ENCODE measurements at places on chromosomes 4 and X.

DNA sequence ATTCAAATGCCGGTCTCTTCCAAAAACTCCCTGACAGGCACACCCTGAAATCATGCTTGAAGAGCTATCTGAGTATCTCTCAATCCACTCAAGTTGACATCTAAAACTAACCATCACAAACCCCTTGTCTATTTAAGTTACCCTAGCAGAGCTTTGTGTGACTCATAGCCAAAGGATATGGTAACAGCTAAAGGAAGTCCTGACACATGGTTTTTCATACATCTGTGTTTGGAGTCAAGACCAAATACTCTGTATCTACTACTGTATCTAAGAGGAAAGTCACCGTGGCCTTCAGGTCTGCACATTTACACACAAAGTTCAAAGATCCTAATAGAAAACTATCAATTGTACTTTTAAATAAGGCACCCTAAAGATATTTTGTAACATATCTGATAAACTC is 239.6 kb upstream of the VCX start:
- no peak for DNase-seq

DNA sequence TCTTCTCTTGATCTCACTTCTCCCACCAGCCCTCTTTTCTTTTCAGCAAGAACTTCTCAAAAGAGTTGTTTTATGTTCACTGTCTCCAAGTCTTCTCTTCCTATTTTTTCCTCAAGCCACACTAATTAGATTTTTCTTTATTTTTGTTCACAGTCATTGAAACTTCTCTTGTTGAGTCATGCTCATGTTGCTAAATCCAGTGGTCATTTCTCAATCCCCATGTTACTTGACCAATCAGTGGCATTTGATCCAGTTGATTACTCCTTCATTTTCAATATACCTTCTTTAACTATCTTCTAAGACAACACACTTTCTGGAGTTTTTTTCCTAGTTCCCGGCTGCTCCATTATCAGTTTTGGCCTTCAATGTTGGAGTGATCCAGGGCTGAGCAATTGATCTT is 103.1 kb upstream of the LSM6 start:
- no peak for DNase-seq

DNA sequence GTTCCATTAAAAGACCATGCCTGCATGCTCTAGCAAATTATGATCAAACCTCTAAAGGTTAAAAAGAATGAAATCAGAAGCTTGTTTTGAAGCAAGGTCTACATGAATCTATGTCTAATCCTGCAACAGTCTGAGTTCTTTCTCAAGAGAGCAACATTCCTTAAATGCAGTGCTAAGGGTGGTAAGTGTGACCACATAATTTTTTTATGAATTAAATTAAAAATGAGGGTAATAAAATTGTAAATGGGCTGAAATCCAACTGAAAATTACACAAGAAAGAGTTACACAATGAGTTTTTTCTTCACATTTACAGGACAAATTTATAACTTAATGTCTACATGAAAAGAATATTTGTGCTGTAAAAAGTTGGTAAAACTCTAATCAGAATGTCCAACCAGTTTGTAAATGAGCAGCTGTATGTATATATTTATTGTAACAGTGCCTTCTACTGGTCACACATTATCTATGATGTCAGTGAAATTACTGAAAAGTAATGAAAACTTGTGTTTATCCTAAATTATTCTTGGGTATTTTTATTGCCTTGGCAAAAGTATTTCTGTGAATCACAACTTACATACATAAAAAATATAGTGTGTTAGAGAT is 336.3 kb upstream of the PITX2 start:
- no peak for DNase-seq

DNA sequence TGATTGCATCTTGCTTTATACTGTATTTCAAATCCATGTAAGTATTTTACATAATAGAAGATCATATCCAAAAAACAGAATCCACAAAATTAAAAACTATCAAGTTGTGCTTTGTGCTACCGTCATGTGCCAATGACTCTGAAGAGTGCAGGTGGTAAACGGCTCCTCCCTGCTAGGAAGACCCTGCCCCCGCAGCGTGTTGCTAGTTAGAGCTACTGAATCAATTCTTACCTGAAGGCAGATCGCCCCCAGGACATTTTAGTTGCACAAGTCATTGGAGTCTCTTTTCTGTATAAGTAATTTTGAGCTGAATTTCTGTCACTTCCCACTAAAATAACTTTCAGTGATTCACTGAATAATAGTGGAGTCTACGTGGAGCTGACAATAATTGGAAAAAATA is 599.5 kb upstream of the ZFP42 start:
- DNase-seq: no peak

DNA sequence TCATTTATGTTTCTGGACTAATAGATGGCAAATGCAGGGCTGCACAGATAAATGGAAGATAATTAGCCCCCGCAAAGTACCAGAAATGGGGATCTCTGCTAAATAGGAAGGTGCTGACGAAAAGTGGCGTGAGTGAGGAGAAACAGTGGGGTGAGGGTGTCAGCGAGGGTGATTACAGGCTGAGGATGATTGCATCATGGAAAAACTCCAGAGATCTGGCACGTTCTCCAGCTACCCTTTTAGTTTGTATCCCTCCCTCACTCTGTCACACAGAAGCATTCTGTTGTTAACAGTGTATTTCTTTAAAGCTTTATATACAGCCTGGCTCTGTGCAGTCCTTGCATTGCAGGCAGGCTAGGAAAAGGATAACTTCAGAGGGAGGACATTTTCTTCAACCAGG is 309.6 kb upstream of the DDX53 start:
- no peak for DNase-seq

- no peak for DNase-seq
These were observed 2.7 kb downstream of the KLF3 start for GRCh38 chr4:38666766-38667084.

DNA sequence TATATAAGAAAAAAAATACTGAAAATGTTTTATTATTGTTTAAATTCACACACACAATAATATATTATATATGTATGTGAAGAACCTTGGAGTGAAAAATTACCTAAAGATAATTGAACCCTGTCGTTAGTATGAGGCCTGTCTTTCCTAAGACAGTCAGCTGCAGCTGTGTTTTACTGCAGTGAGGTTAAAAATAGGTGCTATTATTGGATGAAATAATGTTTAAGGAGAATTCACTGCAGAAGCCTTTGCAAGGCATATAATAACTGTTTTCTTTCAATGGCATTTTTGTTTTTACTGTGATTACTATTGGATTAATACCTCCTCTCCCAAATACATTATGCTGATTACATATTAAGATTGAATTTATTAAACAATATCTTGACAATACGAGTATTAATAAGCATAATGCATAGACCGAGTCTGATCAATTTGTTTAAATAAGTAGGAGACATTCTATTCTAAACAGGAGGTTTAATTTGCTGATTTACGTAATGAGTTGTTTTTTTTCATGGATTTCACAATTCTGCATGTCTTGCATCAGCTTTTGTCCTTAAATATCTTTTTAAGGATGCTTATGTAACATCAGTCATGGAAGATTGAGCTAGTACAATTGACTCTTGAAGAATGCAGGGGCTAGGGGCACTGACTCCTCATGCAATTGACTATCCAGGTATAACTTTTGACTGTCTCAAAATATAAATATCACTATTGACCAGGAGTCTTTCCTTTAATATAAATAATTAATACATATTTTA is 1181.1 kb upstream of the PCDH7 start:
- DNase-seq: no peak

GRCh38 chr4:182826391-182826790 is 90.8 kb downstream of the DCTD start:
- no peak for DNase-seq

DNA sequence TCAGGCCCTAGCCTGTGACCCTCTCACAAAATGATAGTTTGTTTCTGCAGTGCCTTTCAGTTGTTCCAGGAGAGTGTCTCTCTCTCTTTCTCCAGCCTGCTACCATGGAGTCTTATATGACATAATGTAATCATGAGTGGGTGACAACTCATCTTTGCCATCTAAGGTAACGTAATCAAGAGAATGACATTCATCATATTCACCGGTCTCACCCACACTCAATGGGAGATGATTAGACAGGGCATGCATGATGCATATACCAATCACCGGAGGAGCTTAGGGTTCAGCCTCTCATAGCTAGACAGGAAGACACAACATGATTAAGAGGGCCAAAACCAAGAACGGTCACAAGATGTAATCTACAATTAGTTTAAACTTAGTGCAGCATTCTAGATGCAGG is 97.1 kb upstream of the FAM9B start:
- DNase-seq: no peak

- no peak for DNase-seq
These were observed 60.9 kb downstream of the CAMK2D start for GRCh38 chr4:113700602-113701150.

DNA sequence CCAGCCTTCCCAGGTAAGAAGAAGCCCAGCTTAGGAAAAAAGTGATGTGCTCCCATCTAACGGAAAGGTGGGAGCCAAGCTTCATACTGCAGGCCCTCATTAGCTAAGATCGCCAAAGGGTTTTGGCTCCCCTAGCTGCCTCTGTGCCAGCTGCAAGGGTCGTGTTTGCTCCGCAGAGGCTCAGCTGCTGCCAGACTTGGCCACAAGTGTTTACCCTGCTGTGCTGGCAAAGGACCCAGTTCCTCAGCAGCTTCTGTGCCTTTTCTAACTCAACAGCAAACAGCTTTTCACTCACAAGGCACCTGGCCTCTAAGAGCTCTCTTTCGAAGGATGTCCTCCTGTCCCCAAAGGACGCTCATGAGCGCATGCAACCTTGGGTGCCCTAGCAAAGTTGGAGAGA is 12.2 kb upstream of the VMA21 start:
- no peak for DNase-seq

DNA sequence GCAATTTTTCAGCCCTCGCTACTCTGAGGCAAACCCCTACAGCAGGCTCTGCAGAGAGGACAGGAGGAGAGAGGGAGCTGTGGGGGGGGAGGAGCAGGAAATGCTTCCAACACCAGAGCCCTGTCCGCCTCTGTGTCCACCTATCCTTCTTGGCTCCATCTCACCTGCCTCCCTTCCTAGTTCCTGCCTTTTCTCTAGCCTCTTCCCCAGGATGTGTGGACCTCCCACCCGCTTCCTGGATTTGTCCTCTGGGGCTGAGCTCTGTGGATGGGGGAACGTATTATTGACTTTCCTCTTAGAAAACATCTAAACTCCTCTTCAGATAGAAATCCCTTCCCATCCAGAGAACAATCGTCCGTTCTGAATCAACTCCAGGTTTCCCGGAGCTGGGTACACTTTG is 14.4 kb downstream of the ASMT start:
- no peak for DNase-seq

- DNase-seq: no peak
These were observed 14.3 kb upstream of the PNPLA4 start for GRCh38 chrX:7941390-7942042.

- no peak for DNase-seq
These were observed 7.1 kb downstream of the RASSF6 start for GRCh38 chr4:73613130-73613529.

DNA sequence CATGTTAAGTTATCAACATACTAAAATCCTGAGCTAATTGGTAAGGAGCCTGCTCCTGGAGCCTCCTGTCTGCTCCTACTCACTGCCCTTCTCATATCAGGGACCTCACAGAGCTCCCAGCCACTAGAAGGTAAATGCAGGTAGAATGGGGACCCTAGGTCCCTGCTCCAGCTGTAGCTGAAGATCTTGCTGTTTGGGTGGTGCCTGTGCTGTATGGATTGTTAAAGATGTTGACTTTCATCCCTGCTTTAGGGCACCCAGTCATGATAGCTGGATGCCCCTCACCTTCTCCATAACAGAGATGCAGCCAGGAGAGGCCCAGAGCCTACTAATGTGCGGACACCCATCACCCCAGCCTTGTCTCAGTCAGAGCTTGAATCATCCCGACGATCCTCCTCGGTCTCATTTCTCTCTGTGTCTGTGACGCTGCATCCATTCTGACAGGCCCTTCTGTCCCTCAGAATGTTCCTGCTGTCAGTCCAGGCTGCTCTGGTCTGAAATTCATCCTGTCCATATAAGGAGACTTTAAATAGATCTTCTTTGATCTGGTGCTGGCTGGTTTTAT is 341.7 kb upstream of the GATB start:
- no peak for DNase-seq

DNA sequence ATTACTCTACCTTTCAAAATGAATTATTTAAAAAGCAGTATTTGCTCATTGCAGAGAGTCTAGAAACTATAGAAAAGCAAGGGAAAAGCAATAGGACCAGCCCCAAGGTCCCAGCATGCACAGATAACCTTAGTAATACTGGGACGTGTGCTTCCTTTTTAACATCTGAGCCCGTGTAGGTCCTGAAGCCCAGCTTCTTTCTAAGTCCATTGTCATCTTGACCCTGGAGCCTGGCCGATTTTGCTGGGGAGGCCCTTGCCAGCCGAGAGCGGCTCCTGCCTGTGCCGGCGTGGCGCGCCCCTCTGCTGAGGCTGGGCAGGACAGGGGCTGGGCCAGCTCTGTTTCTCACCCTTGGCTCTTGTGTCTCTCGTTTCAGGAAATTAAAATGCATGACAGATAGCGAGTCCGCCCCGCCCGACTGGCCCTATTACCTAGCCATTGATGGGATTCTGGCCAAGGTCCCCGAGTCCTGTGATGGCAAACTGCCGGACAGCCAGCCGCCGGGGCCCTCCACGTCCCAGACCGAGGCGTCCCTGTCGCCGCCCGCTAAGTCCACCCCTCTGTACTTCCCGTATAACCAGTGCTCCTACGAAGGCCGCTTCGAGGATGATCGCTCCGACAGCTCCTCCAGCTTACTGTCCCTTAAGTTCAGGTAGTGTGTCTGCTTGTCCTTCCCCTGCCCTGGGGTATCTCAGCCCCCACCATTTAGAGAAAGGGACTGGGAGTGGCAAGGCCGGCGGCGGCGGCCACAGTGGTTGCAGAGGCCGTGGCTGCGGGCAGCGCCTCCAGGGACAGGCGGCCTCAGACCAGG is 4.1 kb downstream of the MSANTD1 start:
- DNase-seq: no peak

- no peak for DNase-seq
These were observed 473.9 kb downstream of the GALNTL6 start for GRCh38 chr4:172287117-172287516.

GRCh38 chrX:15761564-15762191 is 23.6 kb downstream of the CA5B start:
- no peak for DNase-seq

GRCh38 chr4:52032005-52032404 is 6.1 kb downstream of the SGCB start:
- DNase-seq: no peak

DNA sequence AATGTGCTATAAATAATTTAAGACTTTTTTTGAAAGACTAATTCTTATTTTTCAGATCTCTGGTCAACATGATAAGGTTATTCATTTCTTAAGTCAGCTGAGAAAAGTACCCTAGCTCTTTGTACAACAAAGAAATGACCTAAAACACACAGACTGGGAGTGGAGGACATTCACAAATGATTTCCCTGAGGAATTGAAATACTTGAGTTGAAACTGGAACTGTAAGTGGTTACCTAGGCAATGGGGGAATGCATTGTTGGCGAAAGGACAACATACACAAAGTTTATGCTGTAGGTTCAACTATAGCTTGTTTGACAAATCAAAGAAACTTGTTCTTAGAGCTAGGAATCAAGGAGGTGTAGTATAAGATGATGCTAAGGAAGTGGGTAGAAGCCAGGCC is 915.5 kb downstream of the FAT4 start:
- no peak for DNase-seq

All from NCI-H187 (cell line).